ENCODE measurements at places on chromosomes 2 and 18.

GRCh38 chr2:64212346-64212745, 68.1 kb upstream of the PELI1 start:
- no peak for DNase-seq

GRCh38 chr18:13217466-13217961, 1.0 kb upstream of the LDLRAD4 start:
- peak; percentile 84 for DNase-seq

DNA sequence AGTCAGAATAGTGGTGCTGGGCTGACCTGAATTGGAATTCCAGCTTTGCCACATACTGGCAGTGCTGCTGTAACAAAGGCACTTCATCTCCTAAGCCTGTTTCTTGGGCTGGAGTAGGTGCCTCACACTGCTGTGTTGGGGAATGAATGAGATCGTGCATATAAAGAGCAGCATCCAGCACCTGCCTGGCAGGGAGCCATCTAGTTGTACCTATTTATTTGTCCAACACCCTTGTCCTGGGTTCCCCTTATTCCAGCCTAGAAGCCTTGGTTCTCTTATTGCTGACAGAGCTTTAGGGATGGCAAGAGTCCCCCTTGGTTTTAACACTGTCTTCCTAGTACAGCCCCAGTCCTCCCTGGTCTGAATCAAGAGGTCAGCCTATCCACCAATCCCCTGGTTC, 275.3 kb upstream of the RAB12 start:
- no peak for DNase-seq

- no peak for DNase-seq
Measured at GRCh38 chr2:88448248-88448647, 4.2 kb downstream of the FOXI3 start.

GRCh38 chr18:58529714-58530354, 99.1 kb downstream of the ALPK2 start:
- no peak for DNase-seq

DNA sequence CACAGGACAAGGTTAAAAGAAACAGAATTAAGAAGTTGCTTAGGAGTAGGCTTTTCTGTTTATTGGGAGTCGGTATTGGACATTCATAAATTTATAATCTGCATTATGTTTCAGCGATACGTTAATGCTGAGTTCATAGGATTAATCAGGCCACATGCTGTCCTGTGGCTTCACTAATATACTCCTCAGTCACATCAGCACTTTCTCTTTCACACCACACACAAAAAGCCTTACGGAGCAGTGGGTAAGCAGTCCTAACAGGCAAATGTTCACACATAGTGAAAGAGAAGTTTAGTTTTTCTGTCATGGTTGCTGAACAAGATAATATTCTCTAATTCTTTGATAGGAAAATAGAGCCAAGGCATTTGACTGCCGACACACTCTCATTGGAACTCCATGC, 411.7 kb upstream of the RAB12 start:
- DNase-seq: no peak

DNA sequence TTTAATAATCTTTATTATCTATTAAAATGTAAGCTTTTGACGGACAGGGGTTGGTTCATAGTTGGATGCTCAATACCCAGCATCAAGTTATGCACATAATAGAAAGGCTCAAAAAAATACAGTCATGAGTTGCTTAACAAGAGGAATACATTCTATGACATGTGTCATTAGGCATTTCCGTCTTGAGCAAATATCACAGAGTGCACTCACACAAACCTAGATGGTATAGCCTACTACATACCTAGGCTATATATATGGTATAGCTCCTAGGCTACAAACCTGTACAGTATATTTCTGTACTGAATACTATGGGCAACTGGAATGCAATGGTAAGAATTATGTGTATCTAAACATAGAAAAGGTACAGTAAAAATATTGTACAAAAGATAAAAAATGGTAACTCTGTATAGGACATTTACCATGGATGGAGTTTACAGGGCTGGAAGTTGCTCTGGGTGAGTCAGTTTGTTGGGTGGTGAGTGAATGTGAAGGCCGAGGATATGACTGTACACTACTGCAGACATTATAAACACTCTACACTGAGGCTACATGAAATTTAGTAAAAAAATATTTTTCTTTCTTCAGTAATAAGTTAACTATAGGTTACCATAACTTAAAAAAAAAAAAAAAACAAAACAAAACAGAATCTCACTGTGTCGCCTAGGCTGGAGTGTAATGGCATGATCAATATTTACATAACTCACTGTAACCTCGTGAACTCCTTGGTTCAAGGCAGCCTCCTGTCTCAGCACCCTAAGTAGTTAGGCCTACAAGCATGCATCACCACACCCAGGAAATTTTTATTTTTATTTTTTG, 201.2 kb downstream of the NBAS start:
- no peak for DNase-seq

- no peak for DNase-seq
Measured at GRCh38 chr2:100070078-100070477, 72.3 kb downstream of the AFF3 start.

DNA sequence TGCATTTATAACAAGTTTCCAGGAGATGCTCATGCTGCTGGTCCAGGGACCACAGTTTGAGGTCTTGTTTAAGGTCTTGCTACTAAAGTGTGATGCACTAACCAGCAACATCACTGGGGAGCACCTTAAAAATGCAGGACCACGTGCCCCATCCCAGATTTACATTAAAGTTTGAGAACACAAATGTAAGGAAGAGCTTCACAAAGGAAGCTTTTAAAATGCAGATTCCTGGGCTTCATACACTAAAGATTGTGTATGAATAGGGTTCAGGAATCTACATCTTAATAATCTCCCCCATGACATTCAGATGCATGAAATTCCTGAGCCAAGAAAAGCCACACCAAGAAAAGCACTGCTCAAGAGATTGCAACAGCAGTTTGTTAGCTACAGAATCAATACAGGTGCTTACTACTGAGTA, 235.3 kb upstream of the TANK start:
- no peak for DNase-seq

DNA sequence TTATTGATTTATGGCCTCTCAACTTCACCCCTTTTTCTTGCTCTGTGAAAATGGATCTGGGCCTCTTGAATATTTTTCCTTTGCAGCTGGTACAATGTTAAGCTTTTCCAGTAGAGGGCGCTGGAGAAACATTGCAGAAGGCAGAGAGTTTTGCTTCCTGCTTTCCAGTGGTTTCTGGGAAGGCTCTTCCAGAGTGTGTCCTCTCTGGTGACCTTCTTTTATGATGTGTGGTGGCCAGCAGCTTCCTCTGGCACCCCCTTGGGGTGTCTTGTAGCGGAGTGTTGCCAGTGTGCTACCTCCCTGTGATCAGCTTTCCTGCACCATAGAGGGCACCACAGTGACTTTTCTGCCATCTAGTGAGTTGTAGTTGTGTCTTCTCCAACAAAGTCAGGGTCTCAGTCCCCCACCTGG, 25.4 kb upstream of the MGAT5 start:
- no peak for DNase-seq

DNA sequence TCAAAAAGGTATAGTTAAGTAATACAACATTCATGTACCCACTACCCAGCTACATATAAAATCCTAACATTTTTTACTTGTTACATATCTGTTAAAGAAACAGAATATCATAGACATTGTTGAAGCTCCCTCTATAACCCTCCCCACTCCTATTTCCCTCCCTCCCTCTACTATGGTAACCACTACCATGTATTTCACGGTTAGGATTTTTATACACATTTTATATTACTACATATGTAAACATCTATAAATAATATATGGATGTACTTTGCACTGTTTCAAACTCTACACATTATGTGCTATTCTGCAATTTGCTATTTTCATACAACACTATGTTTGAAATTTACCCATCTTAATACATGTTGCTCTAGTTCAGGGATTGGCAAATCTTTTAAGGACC, 36.3 kb downstream of the THOC1 start:
- no peak for DNase-seq

GRCh38 chr2:135586148-135586547, 54.9 kb downstream of the R3HDM1 start:
- no peak for DNase-seq

DNA sequence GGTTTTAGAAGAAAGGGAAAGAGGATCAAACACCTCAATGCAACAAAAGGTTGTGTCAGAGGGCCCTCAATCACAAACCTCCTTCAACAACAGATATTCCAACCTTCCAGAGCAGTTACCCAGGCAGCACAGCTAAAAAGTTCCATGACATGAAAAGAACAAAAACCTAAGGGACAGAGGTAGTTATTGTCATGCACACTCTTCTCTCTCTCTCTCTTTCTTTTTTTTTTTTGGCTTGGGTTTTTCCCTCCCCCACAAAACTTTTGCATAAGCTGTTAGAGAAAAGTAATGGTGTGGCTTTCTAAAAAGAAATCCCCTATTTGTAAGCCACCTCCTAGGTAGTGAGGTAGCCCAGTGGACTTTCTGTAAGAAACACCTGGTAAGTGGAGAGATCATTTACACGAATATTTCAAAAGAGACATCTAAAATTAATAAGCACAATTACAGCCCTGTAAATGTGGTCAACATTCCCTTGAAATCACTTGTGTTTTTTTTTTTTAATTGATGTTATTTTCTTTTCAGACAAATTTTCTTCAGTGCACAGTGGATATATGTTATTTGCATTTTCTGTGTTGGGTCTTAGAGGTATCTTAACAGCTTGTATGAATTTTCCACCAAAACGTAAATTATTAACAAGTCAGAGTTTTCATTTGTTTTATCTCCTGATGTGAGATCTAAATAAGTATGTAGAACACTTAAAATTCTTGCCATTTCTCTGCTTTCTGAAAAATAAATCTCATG, 48.4 kb downstream of the ZEB2 start:
- DNase-seq: no peak

GRCh38 chr2:166170356-166170755, 42.5 kb upstream of the SCN1A start:
- DNase-seq: no peak

DNA sequence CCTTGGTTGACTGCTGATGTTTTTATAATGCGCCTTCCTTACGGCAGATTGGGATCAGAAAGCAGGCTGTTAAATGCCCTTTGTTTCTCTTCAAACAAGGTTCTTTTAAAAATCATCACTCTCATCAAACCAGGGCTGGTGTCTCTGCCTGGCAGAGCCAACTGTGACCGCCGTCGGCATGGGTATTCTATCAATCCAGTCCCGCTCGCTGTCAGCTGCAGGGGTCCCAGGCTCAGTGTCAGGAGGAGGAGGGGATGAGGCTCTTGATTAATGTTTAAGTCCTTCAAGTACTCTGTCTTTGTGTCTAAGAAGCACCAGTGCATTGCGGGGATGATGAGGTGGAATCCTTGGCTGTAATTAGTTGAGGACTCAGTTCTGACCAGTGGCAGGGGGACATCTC, 348.1 kb downstream of the RNF144A start:
- no peak for DNase-seq

DNA sequence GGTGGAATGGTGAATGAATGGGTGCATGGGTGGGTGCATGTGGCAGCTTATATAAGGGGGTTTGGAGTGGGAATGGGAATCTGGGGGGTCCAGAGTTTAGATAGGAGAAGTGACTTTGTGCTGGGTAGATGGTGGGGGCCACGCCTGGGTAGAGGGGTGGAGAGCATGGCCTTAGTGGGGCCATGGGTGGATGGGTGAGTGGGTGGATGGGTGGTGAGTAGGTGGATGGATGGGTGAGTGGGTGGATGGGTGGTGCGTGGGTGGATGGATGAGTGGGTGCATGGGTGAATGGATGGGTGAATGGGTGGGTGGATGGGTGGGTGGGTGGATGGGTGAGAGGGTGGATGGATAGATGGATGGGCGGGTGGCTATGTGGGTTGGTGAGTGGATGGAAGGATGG, 53.9 kb downstream of the MYO7B start:
- no peak for DNase-seq

All from right hindlimb (tissue), 1 donor.